Sigmoid colon (tissue), 7 donors: ENCODE measurements at places on chromosomes 16 and 17. TPM values are rescaled to one million over a fixed set of nuclear protein-coding genes. Genes with fewer than 3 reads are reported as not detected.

DNA sequence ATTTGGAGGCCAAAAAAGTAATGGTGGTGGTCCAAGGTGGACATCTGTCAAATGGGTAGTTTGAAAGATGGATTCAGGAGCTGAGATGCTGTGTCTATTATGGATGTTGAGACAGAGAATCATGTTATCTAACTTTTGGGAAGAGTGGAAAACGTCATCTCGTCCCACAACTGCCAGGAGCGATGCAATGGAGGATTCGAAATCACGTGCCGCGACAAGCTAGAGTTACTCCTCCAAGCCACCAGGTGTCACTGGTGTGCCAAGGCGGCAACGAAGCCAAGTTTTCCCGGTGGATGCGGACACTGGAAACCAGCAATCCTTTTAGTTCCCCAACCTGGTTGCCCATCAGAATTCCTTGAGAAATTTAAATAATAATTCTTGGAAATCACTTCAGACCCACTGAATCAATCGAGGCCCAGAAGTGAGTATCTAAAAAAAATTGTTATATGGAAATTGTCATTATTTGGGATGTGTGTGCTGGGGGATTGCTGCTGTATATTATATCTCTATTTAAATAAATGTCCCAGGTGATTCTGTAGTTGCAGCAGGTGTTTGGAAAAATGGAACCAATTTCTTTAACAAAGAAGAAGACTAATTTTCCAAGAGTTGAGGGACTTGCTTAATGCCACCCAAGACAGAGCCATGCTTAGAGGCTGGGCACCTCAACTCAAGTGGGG lies 206.1 kb downstream of the HAPSTR1 start:
- no peaks in the 10 kb centered on the region for H3K4me1 ChIP-seq
- no peaks in the 10 kb centered on the region for H3K36me3 ChIP-seq
- H3K27me3 ChIP-seq: no peaks in the 10 kb centered on the region
- H3K4me3 ChIP-seq: no peak overlapping the region

ELMO3 gene
- polyA plus RNA-seq: 41.8 TPM

DNA sequence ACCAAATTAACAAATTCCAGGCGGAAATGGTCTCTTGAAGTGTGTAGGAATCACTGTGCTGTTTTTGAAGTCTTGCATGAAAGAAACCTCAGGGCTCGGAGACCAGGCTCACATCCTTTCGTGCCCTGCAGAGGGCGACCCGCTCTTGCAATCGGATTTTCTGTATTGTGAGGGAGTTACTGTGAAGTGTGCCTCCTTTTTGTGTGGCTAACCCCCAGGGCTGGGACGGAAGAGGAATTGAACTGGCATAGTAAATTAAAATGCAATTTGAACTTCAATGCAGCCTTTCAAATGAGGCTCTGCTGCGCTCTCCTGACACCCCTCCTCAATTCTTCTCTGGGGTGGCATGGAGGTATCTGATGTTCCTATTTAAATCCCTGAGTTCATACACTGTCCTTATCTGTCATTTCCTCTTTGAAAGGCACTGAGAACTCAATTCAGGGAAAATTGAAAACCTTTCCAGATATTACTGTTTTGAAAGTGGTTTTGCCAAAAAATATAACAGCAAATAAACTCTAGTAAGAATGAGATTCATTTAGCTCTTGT lies 51.5 kb upstream of the MGAT5B start:
- H3K4me3 ChIP-seq: no peak overlapping the region
- no peaks in the 10 kb centered on the region for H3K36me3 ChIP-seq
- DNase-seq: no peak
- H3K4me1 ChIP-seq: no peaks in the 10 kb centered on the region

DNA sequence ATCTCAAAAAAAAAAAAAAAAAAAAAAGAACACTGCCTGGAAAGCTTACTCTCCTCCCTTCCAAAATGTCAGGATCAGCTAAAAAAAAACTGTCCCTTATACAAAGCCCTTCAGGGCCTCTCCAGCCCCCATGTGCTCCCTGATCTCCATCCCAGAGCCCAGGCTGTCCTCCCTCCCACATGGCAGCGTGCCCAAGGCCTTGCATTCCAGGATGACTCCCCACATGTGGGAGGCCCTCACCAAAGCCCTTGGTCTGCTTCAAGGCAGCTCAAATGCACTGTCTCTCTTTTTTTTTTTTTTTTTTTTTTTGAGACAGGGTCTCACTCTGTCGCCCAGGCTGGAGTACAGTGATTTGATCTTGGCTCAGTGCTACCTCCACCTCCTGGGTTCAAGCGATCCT lies 2.3 kb downstream of the FDXR start:
- no peaks in the 10 kb centered on the region for H3K27me3 ChIP-seq
- H3K27ac ChIP-seq: no peak overlapping the region
- DNase-seq: no peak
- peaks cover 9% of the 10 kb centered on the region for H3K4me1 ChIP-seq

GRCh38 chr16:8908810-8909468 lies 26.8 kb downstream of the LITAFD start:
- H3K27me3 ChIP-seq: no peaks in the 10 kb centered on the region
- no peak for DNase-seq
- H3K36me3 ChIP-seq: peaks cover 35% of the 10 kb centered on the region
- H3K4me3 ChIP-seq: no peak overlapping the region

HOXB1 gene
- polyA plus RNA-seq: not detected

MSI2 gene
- polyA plus RNA-seq: 24.0 TPM

DNA sequence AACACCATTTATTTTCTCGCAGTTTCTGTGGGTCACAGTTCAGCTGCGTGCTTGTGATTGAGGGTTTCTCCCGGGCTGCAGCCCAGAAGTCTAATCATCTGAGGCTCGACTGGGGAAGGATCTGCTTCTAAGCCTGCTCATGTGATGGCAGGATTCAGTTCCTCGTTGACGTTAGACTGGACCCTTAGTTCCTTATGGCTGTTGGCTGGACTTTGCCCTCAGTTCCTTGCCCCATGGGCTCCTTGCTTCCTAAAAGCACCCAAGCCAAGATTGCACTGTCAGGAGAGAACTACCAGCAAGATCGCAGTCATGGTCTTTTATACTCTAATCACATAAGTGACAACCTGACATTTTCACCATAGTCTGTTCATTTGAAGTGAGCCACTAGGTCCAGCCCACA lies 250.0 kb downstream of the PRKCA start:
- H3K27me3 ChIP-seq: no peaks in the 10 kb centered on the region
- H3K4me3 ChIP-seq: no peak overlapping the region
- DNase-seq: no peak
- peaks cover 37% of the 10 kb centered on the region for H3K4me1 ChIP-seq

DNA sequence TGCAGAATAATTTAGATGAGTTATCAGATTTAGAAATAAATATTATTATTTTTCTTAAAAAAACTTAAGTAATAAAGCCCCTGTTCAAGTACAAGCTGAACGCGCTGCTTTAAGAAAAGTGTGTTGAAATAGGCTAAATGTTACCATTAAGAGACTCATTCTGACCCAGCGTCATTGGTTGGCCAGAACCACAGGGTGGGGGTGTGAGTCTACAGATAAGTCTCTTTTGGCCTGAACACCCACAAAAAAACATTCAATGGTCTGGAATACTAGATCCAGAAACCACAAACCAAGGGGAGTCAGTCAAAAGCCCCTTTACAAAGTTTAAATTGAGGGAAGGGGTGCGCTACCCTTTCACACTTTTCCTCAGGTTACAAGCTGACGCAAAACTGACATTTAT lies 776.1 kb downstream of the KCNJ2 start:
- DNase-seq: no peak
- H3K4me3 ChIP-seq: no peak overlapping the region
- H3K27me3 ChIP-seq: no peaks in the 10 kb centered on the region
- no peak overlapping the region for H3K27ac ChIP-seq
- H3K36me3 ChIP-seq: no peaks in the 10 kb centered on the region

LPO gene
- not detected for polyA plus RNA-seq

CDH11 gene
- polyA plus RNA-seq: 8.4 TPM

DNA sequence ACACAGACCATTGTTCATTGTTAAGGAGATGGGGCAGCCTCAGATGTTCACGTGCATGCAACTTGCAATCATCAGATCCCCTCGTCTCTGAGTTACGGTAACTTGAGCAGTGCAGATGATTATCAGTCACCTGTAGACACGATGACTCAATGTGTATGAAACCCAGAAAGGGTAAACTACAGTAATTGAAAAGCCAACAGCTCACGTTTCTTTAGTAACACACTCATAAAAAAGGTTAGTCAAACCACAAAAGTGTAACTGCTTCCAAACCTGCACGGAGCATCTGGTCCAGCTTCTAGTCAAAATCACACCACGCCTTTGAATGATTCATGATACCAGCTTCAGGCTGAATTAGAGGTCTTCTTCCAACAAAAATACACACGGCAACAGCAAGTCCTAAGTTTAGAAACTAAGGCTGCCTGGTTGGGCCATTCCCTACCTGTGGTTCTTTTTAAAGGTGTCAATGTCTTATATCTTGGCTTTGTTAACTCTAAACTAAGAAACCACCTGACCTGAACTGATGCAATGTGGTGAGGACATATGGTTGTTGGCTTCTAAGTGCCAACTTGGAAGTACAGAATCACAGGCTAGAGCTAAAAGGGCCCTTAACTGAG lies 32.3 kb downstream of the GRB7 start:
- no peak overlapping the region for H3K4me3 ChIP-seq
- H3K27ac ChIP-seq: no peak overlapping the region
- no peak for DNase-seq
- no peaks in the 10 kb centered on the region for H3K36me3 ChIP-seq
- H3K27me3 ChIP-seq: no peaks in the 10 kb centered on the region
- no peaks in the 10 kb centered on the region for H3K4me1 ChIP-seq

TERB1 gene
- polyA plus RNA-seq: 0.03 TPM

- no peaks in the 10 kb centered on the region for H3K4me1 ChIP-seq
- H3K27me3 ChIP-seq: no peaks in the 10 kb centered on the region
- no peak overlapping the region for H3K27ac ChIP-seq
These were observed 11.2 kb upstream of the ACSF2 start for GRCh38 chr17:50414808-50415207.

- H3K27me3 ChIP-seq: no peaks in the 10 kb centered on the region
- no peak overlapping the region for H3K4me3 ChIP-seq
- H3K4me1 ChIP-seq: no peaks in the 10 kb centered on the region
- DNase-seq: no peak
These were observed 26.5 kb downstream of the RHBDL3 start for GRCh38 chr17:32292094-32292493.

TRIM72 gene
- polyA plus RNA-seq: under 0.01 TPM

ACSM2A gene
- 1.2 TPM for polyA plus RNA-seq

DNA sequence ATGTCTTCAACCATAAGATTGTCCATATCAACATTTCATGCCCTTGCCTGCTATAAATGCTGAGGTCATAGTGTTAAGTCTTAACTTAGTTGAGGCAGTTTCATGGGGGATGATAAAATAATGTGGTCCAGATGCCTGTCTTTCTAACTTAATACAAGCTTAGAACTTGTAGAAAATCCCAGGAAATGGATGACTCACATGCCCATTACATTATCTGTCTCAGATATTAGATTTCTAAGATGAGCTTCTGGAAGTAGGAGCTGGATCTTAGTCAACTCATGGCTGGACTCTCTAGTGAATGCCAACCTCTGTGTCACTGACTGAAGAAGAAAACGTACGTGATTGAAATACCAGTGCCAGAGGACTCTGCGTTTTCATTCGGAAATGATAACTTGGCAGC lies 797.5 kb upstream of the EEF2KMT start:
- no peaks in the 10 kb centered on the region for H3K4me1 ChIP-seq
- H3K4me3 ChIP-seq: no peak overlapping the region
- H3K36me3 ChIP-seq: no peaks in the 10 kb centered on the region
- no peak for DNase-seq
- no peaks in the 10 kb centered on the region for H3K27me3 ChIP-seq

DNA sequence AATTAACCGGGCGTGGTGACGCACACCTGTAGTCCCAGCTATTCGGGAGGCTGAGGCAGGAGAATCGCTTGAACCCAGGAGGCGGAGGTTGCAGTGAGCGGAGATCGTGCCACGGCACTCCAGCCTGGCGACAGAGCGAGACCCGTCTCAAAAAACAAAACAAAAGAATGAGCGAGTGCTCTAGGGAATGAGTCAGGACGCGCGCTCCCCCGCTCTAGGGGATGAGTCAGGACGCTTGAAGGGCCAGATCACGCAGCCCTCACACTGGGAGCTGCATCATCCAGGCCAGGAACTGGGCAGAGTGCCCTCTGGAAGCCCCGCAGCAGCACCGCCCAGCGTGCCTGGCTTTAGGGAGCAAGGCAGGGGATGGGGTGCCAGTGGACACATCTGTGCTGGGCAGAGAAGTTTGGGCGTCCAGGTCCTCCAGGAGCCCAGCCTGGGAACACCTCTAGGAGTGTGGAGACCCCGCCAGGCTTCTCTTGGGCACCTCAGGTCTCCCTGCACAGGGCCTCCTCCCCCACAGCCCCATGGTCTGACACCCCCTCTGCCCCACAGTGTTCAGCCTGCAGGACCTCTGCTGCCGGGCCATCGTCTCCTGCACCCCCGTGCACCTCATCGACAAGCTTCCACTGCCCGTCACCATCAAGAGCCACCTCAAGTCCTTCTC lies 3.9 kb upstream of the WFIKKN1 start:
- H3K27me3 ChIP-seq: no peaks in the 10 kb centered on the region
- H3K36me3 ChIP-seq: peaks cover 9% of the 10 kb centered on the region
- H3K4me1 ChIP-seq: no peaks in the 10 kb centered on the region
- peak; percentile 84 for DNase-seq
- no peak overlapping the region for H3K4me3 ChIP-seq

- H3K4me1 ChIP-seq: no peaks in the 10 kb centered on the region
- no peak overlapping the region for H3K4me3 ChIP-seq
- H3K27ac ChIP-seq: no peak overlapping the region
- H3K27me3 ChIP-seq: no peaks in the 10 kb centered on the region
- DNase-seq: no peak
- H3K36me3 ChIP-seq: no peaks in the 10 kb centered on the region
These were observed 37.4 kb upstream of the CCL1 start for GRCh38 chr17:34400301-34400931.

DNA sequence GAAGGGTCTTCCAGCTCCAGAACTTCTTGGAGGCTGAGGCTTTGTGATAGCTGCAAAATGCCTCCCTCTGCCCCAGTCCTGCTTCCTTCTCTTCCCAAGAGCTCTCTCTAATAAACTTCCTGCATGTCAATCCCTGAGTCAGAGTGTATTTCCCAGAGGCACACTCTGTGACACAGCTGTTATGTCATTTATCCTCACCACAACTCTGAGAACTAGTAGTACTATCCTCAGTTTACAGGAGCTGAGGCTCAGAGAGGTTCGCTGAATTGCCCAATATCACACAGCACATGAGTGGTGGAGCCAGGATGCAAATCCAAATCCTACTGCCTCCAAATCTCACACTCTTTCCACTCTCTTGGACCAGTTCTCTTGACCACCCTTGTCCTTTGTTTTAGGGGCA lies 20.0 kb downstream of the UNC45B start:
- H3K4me1 ChIP-seq: no peaks in the 10 kb centered on the region
- peak; percentile 4 for DNase-seq
- H3K36me3 ChIP-seq: no peaks in the 10 kb centered on the region
- no peak overlapping the region for H3K4me3 ChIP-seq
- H3K27me3 ChIP-seq: no peaks in the 10 kb centered on the region

CFAP119 gene
- 11.9 TPM for polyA plus RNA-seq

CRHR1 gene
- not detected for polyA plus RNA-seq

- peaks cover 16% of the 10 kb centered on the region for H3K36me3 ChIP-seq
- H3K27ac ChIP-seq: peak within 1 kb of the TSS; percentile 98
- peak within 1 kb of the TSS; percentile 70 for H3K4me3 ChIP-seq
- DNase-seq: peak; percentile 91
- H3K27me3 ChIP-seq: no peaks in the 10 kb centered on the region
These were observed at the start of gene MYH11 for GRCh38 chr16:15856901-15857698. MYH11 (minus strand) TSS chr16:15857028; CDS start chr16:15838252, 18,776 bp downstream.
